ENCODE measurements at places on chromosomes 7 and 10.

DNA sequence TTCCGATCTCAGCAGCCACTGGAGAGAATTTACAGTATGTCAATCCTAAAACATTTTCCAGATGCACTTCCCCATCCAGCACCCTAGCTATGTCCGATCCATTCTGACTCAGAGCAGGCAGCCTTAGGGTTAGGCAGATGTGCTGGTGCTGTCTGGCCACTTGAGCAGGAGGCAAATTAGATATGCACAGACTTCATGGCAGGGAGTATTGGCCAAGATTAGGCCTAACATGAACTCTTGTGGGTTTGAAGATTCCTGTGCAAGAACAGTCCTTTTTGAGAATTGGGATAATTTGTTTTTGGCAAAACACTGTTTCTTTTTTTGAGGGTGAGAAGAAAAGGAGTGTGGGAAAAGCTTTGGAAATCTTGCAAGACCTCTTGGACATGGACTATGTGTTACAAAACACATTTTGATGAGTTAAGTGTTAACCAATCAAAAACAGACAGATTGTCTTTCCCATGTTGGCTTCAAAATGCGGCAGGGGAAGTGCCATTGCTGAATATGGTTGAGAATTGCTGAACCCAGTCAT lies 218.6 kb upstream of the INHBA start:
- no peak for DNase-seq

DNA sequence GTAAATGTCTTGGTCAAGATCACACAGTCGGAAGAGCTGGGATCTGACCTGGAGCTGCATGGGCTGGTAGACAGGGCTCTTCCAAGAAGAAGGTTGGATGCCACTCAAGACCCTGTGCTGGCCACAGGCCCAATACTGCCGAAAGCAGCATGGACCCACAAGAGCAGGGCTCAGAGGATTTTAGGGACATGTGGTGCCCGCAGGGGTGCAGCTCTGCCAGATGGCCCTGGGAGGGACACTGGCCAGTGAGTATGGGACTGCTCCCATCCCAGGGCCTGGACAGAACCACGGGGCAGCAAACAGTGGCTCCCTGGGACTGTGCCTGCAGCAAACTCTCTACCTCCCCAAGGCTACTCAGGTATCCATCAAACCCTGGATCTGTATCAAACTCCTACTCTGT lies 12.4 kb downstream of the MAT1A start:
- no peak for DNase-seq

- DNase-seq, result no peak
These were observed 35.7 kb downstream of the CADPS2 start for GRCh38 chr7:122850528-122850927.

GRCh38 chr10:110023785-110024465 lies 16.1 kb downstream of the ADD3 start:
- no peak for DNase-seq

DNA sequence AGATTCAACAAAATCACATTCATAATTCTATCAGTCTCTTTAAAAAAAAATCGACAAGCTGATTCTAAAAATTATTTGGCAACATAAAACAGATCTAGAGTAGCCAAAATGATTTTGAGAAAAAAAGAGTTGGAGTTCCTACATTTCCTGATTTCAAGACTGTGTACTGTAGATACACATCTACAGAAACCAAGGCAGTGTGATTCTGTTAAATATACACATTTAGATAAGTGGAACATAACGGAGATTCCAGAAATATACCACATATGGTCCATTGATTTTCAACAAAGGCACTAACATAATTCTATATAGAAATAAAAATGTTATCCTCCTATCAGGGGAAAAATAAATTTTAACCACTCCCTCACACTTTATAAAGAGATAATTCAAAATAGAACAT lies 467.0 kb downstream of the ADRA2A start:
- DNase-seq, result no peak

- DNase-seq, result no peak
These were observed 152.0 kb upstream of the SLC13A1 start for GRCh38 chr7:123351516-123352505.

GRCh38 chr7:103989785-103990767 lies 618 bp upstream of the RELN start:
- DNase-seq, result peak; percentile 4

DNA sequence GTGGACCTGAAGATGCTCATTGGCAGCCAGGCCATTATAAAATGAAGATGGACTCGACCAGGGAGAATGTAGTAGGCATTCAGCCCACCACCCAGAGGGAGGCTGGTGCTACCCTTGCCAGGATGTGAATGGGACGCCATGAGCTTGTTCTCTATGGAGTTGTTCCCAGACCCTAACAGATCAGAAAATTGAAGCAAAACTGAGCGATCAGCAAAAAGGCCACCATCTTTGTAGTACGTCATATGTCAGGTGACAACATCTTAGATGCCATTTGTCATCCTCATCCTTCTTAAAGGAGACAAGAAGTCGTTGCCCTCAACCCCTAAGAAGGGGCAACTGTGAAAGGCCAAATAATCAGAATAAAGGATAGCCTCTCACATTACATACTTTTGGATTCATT lies 61.7 kb downstream of the DOCK1 start:
- DNase-seq, result no peak

DNA sequence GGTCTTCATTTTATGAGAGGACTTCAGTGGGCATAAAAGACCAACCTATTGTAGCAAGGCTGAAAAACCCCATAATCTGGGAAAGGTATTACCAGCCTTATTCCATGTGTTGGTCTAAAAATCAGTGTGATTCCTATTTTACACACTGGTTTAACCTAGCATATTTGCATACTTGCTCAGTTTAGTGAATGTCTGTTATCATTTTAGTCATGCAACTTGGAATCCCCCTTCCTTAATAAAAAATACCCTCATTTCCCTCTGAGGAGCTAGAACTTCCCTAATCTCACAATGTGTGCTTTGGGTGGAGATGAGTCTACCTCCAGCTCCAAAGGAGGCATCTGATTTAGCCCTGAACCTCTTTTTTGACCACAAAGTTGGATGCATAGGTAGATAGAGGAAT lies 312.8 kb upstream of the SORCS1 start:
- no peak for DNase-seq

- no peak for DNase-seq
These were observed 202.0 kb upstream of the SEMA3C start for GRCh38 chr7:81120803-81121202.

DNA sequence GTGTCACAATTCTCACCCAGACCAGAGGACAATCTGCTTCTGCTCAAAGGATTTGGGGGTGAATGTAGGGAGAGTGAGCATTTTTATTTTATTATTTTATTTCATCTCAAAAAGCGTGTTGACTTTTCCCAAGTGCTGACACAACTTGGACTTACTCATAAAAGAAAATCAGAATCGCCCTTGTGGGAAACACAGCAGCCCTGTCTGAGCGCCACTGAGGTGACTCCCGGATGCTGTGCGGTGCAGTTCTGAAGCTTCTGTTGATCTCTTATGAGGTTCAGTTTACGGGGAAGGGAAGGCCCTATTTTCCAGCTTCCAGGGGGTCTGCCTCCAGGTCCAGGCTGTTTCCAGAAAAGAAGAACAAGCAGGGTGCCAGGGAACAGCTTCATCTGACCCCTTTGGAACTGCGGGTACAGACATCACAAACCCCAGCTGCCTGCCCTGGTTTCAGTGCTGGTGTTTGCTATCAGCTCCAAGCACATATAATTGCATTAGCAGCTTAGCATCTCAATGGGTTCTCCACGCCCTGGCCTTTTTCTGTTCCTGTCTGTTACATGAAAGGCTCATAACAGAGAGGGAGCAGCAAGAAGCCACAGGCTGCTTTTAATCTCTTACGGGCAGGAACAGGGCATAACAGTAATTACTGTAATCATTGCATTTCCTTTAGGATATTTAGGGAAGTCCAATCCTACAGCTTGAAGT lies 52.4 kb downstream of the PARP12 start:
- DNase-seq, result no peak

GRCh38 chr10:89035461-89035860 lies 44.9 kb downstream of the FAS start:
- no peak for DNase-seq

- DNase-seq, result no peak
These were observed 482.5 kb downstream of the GLRX3 start for GRCh38 chr10:130618647-130619046.

- DNase-seq, result no peak
These were observed 181.5 kb downstream of the EXOC4 start for GRCh38 chr7:133434246-133434865.

- peak; percentile 44 for DNase-seq
These were observed 38.8 kb downstream of the DLG5 start for GRCh38 chr10:77887631-77888355.

DNA sequence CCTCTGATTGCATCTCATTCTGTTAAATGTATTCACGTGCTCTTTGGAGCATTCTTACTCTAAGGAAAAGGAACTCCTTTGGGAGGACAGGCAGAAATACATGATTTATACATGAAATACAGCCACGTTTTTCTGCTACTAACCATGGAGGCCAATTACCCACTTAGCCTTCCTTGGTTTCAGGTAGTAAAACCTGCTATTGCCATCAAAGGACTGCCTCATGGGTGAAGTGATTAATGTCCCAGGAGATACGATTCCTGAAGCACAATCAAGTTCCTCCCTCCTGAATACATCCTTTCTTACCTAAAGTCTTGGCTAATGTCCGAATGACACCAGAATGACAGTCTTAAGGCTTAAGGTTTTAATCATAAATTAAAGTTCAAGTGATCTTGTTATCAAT lies 58.5 kb upstream of the PIK3CG start:
- no peak for DNase-seq

DNA sequence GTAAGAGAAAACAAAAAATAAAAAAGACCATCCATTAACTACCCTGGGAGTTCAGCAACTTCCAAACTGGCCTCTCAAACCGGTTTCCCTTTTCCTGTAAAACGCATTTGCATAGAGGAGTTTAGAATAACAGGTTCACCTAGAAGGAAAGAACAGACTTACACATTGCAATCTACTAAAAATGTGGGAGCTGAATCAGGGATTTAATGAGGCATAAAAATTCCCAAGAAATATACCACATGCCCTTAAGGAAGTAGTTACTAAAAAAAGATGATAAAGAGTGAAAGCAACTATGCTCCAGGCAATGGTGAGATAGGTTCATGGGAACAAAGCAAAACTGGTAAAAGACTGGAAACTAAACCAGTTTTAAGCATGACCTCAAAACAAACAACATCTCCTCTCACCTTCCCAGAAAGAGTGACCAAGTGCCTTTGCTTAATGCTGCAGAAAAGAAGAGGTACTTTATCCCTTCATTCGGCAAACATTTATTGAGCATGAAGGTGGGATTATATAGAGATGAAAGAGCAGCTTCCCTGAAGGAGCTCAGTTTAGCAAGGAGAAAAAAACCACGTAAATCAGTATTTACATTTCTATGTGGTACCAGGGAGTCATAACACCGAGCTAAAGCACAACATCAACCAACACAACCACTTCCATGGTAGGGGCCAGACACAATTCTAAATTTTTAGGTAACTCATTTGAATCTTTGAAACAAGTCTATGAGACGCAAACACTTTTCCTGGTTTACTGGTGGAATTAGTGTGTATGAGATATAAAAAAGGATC lies 152.8 kb downstream of the SGMS1 start:
- peak; percentile 17 for DNase-seq

DNA sequence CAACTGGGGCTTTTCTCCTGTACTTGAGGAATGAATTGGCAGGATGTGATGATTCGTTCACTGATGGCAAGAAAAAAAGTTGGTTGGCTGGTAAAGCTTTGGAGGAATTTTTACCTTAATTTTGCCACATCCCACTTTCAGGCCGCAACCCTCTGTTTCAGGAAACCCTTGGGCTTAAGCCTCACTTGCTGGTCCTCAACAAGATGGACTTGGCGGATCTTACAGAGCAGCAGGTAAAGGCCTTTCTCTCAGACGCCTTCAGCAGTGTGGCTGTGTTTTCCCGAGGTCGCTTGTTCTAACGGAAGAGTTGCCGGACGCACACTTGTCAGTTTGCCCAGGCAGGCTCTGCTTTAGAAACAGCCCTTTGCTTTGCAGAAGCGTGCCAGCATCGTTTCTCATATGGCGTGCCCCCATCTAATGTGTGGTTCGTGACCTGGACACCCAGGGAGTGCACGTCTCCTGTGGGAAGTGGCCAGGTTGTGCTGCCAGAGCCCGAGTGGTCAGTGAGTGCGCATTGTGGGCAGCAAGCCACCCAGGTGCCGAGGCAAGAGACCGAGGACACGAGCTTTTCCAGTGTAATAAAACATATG lies 2.2 kb downstream of the MTG1 start:
- no peak for DNase-seq

DNA sequence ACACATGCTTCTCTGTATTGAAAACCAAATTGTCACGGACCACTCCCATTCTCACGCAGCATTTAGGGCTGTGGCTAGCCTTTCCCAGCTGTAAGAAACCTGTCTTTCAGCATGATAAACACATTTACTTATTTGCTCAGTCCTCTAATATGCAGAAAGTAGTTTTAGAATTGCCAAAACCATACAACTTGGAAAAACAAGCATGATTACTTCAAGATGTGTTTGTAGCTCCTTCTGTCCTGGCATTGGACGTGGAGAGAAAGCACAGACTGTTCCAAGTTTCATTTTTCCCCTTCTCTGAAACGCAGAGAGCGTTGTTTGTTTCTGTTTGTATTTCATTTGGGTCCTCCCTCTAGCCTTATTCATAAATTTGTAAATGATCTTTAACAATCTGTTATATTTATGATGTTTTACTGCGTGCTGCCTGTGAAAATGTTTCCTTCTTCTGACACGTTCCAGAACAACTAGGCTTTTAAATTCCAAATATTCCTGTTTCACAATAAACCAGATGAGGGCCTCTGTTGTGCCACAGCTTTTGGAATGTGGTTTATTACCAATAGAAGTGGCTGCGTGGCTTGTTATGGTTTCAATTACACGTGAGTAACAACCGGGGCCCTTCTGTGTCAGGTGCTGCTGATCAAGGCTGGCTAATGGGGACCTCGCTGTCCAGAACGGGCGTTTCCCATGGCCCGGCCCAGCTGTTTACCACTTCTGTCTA lies 26.1 kb downstream of the MNX1 start:
- no peak for DNase-seq

DNA sequence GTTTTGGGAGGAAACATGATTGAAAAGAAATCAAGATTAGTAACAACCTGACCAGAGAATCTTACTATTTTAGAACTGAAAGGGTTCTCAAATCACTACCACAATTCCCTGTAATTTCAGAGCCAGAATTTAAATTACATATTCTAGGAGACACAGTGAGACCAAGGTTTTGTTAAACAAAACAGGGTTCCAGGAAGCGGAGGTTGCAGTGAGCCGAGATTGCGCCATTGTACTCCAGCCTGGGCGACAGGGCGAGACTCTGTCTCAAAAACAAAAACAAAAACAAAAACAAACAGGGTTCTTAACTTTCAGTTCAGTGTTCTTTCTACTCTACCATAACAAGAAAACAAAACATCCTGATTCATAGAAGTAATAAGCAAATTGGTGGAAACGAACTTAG lies 57.6 kb downstream of the SNX13 start:
- DNase-seq, result no peak

DNA sequence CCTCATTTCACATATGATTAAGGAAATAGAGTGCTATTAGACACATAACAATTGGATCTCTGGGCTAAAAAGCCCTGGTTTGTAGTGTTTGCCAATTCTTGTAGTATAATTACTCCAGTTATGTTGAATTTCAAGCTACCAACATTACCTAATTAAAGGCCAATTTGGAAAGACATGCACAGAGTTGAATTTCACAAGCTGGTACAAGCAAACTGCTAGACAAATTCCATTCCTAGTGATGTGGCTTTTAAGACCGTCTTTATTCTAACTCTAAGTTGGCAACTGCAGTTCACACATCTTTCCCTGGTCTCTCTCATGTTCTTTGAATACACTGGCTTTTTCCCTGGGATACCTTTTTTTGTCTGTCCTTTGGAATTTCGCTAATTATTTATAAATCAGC lies 384.1 kb upstream of the CNTNAP2 start:
- no peak for DNase-seq
